ENCODE measurements at places on chromosomes 5 and 9.

- no peak for DNase-seq
Measured at GRCh38 chr9:4262735-4263141, 37.1 kb downstream of the GLIS3 start.

DNA sequence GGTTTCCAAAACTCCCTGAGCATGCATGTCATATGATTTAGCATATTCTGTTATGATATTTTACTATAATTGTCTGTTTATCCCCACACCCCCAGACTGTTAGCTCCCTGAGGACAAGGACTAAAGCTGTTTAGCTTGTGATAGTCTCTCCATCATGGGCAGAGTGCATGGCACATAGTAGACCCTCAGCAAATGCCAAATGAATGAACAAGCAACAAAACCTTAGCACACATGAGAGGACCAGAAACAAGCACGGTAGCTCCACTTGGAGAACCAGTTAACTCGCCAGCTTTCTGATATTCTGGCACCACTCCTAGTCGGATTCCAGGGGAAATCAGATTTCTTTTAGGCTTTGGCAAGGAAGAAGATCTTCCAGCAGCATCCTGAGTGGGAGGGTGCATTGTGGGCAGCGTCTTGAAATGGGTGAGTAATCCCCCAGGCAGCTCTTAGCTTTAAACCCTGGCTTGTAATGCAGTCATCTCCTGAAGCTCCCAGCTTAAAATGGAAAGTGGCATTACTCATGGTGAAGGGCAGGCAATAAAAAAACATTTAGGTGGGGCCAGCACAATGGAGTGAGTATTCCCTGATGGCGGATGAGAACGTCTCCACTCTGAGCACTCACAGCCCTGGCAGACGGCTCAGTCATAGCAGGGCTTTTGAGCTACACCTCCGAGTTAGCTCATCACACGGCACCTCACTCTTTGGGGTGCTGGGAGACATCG, 41.1 kb downstream of the FGF1 start:
- no peak for DNase-seq

DNA sequence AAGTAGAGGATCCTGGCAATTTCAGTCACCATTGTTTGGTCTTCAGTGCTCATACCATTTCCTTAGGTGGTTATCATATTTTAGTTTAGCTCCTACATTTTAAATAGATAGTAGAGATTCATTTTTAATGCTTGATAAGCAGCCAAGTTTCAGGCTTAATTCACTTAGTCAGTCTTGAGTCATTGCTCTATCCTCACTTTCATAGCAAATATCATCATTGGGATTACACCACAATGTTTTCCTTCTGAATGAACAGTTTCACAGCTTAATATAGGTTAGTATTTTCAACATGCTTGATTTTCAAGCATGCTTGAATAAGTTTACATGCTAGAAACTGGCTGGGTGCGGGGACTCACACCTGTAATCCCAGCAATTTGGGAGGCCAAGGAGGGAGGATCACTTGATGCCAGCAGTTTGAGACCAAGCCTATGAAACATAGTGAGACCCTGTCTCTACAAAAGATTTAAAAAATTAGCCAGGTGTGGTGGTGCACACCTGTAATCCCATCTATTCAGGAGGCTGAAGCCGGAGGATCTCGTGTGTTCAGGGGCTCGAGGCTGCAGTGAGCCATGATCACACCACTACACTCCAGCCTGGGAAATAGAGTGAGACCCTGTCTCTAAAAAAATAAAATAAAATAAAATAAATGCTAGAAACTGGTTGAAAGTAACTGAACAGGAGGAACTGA, 339.9 kb downstream of the ADGRV1 start:
- DNase-seq, result no peak

GRCh38 chr9:20506099-20506900, 116.0 kb downstream of the MLLT3 start:
- no peak for DNase-seq

DNA sequence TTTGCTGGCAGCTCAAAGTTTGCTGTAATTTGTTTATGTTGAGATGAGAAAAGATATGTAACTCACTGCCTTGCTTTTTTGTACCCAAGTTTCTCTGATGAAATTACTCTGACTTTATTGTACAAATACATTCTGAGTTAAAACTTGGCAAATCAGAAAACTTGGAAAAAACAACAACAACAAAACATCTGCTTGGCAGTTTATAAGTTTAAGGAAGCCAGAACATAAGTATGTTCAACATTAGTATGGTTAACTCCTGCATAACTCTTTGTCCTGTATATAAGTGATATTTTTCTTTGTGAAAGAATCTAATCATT, 233.1 kb downstream of the MAST4 start:
- DNase-seq, result no peak

- no peak for DNase-seq
Measured at GRCh38 chr5:160660132-160660531, 191.9 kb downstream of the ATP10B start.

- DNase-seq, result no peak
Measured at GRCh38 chr9:138044485-138045383, 167.2 kb downstream of the CACNA1B start.

- no peak for DNase-seq
Measured at GRCh38 chr9:96109680-96110351, 192.2 kb downstream of the HSD17B3 start.

- no peak for DNase-seq
Measured at GRCh38 chr9:12538842-12539579, 154.2 kb upstream of the TYRP1 start.

DNA sequence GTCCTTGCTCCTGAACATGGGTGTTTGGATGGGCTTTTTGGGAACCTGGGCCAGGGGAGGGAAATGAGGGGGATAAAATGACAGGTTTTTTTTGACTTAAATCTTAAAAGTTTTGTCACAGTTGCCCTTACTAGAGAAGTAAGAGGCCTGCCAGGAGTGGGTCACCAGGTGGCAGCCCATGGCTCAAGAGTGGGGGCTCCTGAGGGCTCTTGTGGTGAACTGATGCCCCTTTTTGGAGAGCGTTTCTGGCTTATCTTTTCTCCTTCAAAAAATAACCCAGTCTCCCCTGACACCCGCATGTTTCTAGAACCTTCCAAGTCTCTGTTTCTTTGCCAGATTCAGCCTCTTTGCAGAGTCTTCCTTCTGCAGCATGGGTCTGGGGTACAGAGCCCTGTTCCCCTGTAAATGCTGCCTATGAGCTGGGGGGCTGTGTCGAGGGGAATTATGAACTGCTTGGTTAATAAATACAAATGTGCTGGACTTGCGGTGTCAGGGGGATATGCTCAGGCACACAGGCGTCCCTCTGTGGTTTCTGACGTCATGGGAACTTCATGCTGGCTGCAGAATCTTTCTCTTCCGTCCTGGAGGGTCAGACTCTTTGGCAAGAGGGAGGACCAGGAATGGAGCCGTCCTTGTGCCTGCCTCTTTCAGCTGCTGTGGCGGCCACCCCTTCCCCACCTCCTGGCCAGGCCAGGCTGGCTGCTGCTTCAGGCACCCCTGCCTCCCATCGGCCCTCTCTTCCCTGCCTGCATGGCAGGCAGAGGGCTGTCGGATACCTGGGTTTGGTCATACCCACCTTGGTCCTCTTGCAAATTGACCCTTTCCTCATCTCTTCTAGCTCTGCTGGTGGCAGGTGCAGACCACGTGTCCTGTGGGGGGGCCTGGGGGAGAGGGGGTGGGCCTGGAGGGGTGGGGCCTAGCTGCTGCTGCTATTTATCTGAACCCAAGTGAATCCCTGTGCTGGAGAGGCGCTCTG, 30.1 kb downstream of the PTPA start:
- no peak for DNase-seq

GRCh38 chr5:14716755-14717752, 52.5 kb downstream of the OTULIN start:
- DNase-seq, result no peak

DNA sequence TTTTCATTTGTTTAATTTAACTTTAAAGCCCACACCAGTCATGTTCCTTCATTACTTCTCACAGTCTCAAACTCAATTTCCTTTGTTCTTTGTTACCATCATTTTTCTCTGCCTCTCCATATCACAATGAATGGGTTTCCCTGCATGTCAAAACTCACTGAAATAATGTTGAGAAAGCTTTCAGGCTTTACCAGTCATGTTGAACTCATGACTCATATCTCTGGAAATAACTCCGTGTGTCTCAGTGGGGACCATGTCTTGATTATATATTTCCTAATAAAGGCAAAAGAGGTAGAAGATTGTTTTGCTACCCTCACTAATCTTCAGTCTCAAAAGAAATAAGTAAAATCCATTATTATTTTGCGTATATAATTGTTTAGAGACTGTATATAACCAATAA, 231.2 kb downstream of the CHSY3 start:
- DNase-seq, result no peak
